ENCODE measurements at places on chromosomes 12 and 14. TPM values are rescaled to one million over a fixed set of nuclear protein-coding genes. Genes with fewer than 3 reads are reported as not detected.

KRT6C gene
- not detected for total RNA-seq

MUCL1 gene
- total RNA-seq, result not detected

TRIM9 gene
- 2.8 TPM for total RNA-seq

BICD1 gene
- 14.3 TPM for total RNA-seq

TTC7B gene
- 0.41 TPM for total RNA-seq

MGST1 gene
- not detected for total RNA-seq
